AG08395 (cell line): ENCODE measurements at places on chromosomes 16 and 17.

GRCh38 chr16:89982318-89982717 is 33.8 kb downstream of the DEF8 start:
- DNase-seq: no peak

- no peak for DNase-seq
Measured at GRCh38 chr17:9241774-9242496, 220.6 kb downstream of the NTN1 start.

DNA sequence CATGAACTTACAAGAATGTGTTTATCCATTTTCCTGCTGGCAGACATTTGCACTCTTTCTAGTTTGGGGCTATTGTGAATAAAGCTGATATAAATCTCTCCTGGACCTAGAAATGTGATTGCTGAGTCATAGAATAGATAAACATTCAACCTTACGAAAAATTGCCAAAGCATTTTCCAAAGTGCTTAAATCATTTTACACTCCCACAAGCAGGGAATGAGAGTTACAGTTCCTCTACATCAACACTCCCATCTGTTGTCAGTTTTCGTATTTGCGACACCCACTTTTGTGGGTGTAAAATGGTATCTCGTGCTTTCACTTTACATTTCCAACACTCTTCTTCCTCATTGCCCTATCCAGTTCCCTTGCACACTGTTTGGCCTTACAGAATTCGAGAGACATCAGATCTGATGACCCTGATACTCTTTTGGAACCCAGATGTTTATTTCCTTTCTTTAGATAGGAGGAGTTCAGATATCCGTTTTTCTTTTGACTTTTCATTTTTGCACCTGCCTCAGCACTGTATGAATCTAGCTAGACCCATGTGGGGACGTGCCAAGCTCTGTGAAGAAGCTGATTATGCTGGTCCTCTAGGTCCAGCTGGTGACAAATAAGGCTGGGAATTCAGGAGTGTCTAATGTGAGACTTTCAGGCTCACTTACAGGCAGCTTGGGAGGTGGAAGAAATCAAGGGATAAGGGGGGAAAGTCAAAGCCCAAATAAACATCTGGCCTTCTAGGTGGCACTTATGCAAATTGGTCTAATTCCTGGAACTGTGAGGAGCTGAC is 14.0 kb downstream of the SOX9 start:
- no peak for DNase-seq

DNA sequence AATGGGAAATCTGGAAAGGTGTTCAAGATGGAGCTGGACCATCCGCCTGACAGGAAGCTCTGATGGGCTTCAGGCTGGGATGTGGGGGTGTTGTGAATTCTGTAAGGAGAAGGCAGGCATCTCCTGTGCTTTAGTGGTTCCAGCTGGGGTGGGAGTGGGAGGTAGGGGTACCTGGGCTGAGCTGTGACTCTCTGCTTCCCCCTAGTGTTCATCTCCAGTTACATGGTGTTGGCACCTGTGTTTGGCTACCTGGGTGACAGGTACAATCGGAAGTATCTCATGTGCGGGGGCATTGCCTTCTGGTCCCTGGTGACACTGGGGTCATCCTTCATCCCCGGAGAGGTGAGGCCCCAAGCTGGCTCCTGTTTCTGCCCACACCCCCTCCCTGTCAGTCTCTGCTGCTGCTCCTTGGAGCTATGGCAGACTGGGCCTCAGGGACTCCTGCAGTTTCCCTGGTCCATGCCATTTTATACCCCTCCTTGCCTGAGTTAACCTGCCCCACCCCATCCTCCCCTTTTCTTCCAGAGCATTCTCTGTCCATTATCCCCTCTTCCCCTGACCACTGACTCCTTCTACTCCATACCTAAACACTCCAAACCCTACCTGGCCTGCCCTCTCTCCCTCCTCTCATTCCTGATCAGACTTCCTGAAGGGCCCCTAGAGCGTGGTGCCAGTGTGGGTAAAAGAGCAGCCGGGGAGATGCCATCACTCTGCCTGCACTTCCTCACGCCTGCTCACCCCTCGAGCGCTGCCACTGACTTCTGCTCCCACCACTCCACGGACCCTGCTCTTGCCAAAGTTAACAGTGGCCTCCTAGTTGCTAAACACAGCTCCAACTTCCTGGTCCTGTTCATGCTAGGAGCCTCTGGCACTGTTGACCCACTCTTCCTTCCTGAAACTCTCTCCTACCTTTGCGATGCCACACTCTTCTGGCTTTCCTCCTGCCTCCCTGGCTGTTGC is 3.4 kb downstream of the SPNS1 start:
- DNase-seq: no peak

GRCh38 chr16:56257239-56257638 is 66.0 kb downstream of the GNAO1 start:
- DNase-seq: no peak

GRCh38 chr16:56938664-56939513 is 6.9 kb downstream of the HERPUD1 start:
- no peak for DNase-seq

GRCh38 chr17:56603486-56604238 is 10.2 kb downstream of the NOG start:
- no peak for DNase-seq

DNA sequence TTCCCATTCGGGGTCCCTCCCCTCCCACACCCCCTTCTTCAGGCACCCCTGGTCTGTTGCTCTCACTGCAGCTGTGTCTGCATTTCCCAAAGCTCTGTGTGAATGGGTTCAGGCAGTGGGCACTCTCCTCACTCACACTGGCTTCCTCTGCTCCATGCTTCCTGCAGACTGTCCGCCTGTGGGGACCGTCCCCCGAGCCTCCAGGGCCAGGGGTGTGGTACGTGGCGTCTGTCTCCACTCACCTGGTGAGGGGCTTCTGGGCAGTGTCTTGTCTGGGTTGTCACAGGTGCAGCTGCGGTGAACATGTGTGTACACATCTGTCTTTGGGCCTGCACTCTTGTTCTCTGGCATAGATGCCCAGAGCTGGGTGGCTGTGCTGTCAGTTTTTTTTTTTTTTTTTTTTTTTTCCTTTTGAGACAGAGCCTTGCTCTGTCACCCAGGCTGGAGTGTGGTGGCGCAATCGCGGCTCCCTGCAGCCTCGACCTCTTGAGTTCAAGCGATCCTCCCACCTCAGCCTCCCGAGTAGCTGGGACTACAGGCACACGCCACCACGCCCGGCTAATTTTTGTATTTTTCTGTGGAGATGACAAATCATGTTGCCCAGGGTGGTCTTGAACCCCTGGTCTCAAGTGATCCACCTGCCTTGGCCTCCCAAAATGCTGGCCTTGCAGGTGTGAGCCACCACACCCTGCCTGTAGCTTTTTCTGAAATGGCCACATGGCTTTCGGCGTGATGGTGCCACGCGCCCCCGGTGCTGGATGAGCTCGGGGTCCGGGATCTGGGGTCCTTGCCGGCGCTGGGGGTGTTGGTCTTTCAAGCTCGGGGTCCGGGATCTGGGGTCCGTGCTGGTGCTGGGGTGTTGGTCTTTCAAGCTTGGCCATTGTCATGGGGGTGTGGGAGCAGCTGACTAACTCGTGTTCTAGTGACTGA is 56.5 kb upstream of the ZNF750 start:
- no peak for DNase-seq

- DNase-seq: no peak
Measured at GRCh38 chr16:55324285-55325079, 479 bp downstream of the IRX6 start.

- DNase-seq: no peak
Measured at GRCh38 chr17:81037026-81037797, 2.3 kb downstream of the BAIAP2 start.

GRCh38 chr17:69286257-69286656 is 40.7 kb downstream of the ABCA5 start:
- DNase-seq: no peak

DNA sequence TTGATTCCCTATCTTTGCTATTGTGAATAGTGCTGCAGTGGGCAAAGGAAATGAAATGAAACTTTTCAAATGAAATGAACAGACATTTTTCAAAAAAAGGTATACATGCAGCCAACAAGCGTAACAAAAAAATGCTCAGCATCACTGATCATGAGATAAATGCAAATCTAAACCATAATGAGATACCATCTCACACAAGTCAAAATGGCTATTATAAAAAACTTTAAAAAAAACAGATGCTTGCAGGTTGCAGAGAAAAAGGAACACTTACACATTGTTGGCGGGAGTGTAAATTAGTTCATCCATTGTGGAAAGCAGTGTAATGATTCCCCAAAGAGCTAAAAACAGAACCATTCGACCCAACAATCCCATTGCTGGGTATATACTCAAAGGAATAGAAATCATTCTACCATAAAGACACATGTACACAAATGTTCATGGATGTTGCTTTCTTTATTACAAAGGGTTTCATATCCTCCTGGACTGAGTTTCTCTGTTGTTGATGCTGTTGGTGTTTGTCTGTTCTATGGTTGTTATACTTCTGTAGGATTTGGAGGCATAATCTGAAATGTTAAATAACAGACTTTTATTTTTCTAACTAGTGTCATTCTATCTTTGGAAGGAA is 99.3 kb upstream of the SOX9 start:
- no peak for DNase-seq

GRCh38 chr16:46883353-46883689 is 841 bp upstream of the GPT2 start:
- no peak for DNase-seq

- peak; percentile 86 for DNase-seq
Measured at GRCh38 chr17:76623271-76624146, 20.0 kb downstream of the ST6GALNAC1 start.

DNA sequence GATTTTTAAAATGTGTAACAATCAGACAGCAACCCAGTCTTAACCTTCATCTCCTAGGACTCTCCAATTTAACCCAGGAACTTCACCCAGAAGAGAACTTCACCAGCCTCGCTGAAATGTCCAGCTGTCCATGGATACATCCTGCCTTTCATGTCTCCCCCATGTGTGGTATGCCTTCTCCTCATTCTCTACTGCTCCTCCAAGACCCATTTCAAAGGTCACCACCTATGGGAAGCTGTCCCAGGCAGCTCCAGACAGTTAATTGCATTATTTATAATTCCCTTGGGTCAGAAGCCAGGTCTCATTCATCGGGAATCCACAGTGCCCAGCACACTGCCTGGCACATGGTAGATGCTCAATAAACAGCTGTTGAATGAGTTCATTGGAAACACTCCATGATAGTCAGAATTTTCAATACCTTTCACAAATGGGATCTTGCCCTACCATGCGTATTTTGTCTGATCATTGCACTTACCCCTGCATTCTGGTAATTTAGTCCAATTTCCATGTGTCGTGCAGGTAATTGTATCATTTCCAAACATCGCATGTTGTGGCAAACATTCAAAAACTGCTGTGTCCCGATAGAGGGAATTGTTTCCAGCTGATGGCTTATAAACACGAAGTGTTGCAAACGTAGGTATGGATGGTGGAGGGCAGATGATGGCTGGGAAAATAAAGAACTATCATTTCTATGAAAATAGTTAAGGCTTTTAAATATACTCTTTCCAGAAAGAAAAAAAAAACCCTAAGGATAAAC is 9.0 kb downstream of the APOH start:
- no peak for DNase-seq

DNA sequence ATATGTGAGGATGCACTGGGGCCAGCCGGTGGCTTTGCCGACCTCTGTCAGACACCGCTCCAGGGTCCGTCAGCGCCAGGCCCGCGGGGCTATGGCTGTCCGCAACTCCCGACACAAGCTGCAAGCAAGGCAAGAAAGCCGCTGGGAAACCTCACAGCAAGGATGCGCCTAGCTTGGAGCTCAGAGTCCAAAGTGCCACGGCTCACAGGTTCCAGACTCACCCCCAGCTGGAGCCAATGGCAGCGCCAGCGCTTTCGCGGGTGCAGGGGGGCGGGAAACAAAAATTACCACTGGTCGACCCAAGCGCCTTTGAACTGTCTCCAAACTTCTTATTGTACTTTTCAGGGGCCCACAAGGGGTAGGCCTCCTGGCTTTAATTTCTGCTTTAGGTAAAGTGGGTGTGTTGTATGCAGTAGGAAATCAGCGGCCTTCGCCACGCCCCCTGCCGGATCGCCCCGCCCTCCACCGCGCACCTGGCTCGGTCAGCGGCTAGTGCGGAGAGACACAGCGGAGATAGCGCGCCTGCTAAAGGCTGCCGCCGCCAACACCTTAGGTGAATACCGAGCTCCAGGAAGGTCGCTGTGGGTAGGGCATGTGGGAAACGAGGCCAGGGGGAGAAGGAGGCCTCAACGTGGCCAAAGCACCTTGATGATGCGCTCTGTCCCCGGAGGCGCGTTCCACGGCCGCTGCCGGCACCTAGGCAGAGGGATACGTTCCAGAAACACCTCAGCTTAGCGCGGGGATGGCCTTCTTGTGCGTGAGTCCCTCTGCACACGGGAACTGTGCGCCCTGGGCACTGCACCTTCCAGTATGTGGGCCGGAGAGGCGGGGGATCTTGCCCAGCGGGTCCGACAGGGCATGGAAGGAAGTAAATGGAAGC is 61.0 kb upstream of the RBL2 start:
- DNase-seq: no peak

DNA sequence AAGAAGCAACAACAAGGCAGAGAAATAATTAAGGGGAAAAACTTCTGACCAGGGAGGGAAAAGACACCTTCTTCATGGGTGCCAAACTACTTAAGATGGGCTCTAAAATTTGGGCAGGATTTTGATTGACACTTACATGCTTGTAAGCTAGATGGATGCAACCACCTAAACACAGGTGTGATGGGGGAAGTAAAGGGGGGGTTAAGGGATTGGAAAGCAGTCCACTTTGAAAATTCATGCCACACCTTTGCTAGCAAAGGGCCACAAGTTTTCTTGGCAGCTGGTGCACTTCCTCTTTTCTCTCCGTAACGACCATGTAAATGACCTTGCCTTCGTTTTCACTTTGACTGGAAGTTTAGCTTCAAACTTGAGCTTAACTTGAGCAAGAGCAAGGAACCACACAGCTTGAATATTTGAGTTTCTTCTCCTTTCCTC is 14.3 kb upstream of the PRKAR1A start:
- no peak for DNase-seq

- no peak for DNase-seq
Measured at GRCh38 chr17:27958708-27959381, 65.7 kb upstream of the LYRM9 start.

- DNase-seq: peak; percentile 96
Measured at GRCh38 chr16:55508941-55509931, at the start of gene LPCAT2. Gene LPCAT2 (plus strand): TSS chr16:55509072. CDS start chr16:55509182, 110 bp downstream.

- DNase-seq: no peak
Measured at GRCh38 chr17:4579678-4580077, 4.7 kb upstream of the SMTNL2 start.

GRCh38 chr17:61452301-61453290 is at the start of gene TBX4:
Gene TBX4 (plus strand): TSS chr17:61452422. CDS start chr17:61456491, 4,069 bp downstream.
- no peak for DNase-seq

- no peak for DNase-seq
Measured at GRCh38 chr17:17119106-17119505, 76.8 kb downstream of the MPRIP start.

- no peak for DNase-seq
Measured at GRCh38 chr17:20823905-20824304, 218.9 kb downstream of the USP22 start.

- DNase-seq: no peak
Measured at GRCh38 chr16:87603684-87604633, 1.7 kb downstream of the JPH3 start.
